H9 (cell line): ENCODE measurements at places on chromosomes 5 and 9. TPM values are rescaled to one million over a fixed set of nuclear protein-coding genes. Genes with fewer than 3 reads are reported as not detected.

- no peak for DNase-seq
- H3K4me1 ChIP-seq: no peaks in the 10 kb centered on the region
- no peaks in the 10 kb centered on the region for H3K36me3 ChIP-seq
- no peak overlapping the region for H3K4me3 ChIP-seq
Observed at GRCh38 chr9:104740621-104741020, 6.9 kb upstream of the NIPSNAP3A start.

GRCh38 chr5:118016396-118016795 is 972.0 kb downstream of the DTWD2 start:
- no peaks in the 10 kb centered on the region for H3K36me3 ChIP-seq
- H3K27ac ChIP-seq: no peak overlapping the region

GRCh38 chr5:114999176-114999575 is 170.5 kb downstream of the TRIM36 start:
- H3K4me1 ChIP-seq: no peaks in the 10 kb centered on the region
- no peaks in the 10 kb centered on the region for H3K27me3 ChIP-seq
- no peak for DNase-seq
- H3K36me3 ChIP-seq: no peaks in the 10 kb centered on the region
- H3K4me3 ChIP-seq: no peak overlapping the region

DNA sequence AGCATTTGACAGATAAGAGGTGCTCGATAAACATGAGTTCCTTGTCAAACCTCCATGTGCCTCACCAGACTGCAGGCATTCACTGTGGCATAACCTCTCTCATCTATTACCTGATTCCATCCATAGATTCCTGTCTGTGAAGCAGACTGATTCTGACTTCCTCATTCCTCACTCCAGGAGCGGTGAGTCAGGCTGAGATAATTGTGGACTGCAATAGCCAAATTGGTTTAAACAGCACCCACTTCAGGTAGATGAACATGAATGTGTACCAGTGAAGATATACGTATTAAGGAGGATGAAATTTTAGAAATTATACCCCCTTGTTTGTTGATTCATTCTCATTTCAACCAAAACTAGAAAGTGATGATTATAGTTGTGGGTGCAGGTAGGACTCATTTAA is 391.2 kb downstream of the HINT1 start:
- no peak overlapping the region for H3K4me3 ChIP-seq
- peaks cover 2% of the 10 kb centered on the region; the same call in 1 of the 2 replicates for H3K4me1 ChIP-seq
- DNase-seq: no peak
- H3K36me3 ChIP-seq: no peaks in the 10 kb centered on the region

DNA sequence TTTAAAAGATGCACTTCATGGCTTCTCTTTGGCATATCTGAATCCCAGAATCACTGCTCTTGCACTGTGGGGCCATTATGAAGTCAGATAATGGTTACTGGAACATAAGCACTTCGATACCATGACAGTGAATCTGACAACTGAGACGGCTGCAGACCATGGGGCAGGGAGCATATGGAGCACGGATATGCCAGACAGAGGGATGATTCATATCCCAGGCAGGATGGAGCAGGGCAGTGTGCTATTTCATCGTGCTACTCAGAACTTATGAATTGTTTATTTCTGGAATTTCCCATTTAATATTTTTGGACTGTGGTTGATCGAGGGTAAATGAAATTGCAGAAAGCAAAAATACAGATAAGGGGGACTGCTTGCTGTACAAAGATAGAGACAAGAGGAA is 145.0 kb downstream of the EGFLAM start:
- no peaks in the 10 kb centered on the region; the same call in 1 of the 2 replicates for H3K27me3 ChIP-seq
- H3K4me3 ChIP-seq: no peak overlapping the region
- H3K4me1 ChIP-seq: no peaks in the 10 kb centered on the region
- no peaks in the 10 kb centered on the region for H3K36me3 ChIP-seq

- H3K27ac ChIP-seq: no peak overlapping the region
- H3K27me3 ChIP-seq: no peaks in the 10 kb centered on the region
- H3K4me3 ChIP-seq: no peak overlapping the region
- H3K36me3 ChIP-seq: no peaks in the 10 kb centered on the region
- DNase-seq: no peak
- H3K4me1 ChIP-seq: peaks cover 5% of the 10 kb centered on the region; the same call in 1 of the 2 replicates
Observed at GRCh38 chr5:78667461-78668103, 19.0 kb upstream of the LHFPL2 start.

GRCh38 chr5:75275756-75276155 is 39.1 kb upstream of the ANKRD31 start:
- H3K4me3 ChIP-seq: no peak overlapping the region
- peaks cover 20% of the 10 kb centered on the region for H3K36me3 ChIP-seq
- H3K4me1 ChIP-seq: peaks cover 6% of the 10 kb centered on the region
- DNase-seq: no peak
- no peaks in the 10 kb centered on the region for H3K27me3 ChIP-seq

DNA sequence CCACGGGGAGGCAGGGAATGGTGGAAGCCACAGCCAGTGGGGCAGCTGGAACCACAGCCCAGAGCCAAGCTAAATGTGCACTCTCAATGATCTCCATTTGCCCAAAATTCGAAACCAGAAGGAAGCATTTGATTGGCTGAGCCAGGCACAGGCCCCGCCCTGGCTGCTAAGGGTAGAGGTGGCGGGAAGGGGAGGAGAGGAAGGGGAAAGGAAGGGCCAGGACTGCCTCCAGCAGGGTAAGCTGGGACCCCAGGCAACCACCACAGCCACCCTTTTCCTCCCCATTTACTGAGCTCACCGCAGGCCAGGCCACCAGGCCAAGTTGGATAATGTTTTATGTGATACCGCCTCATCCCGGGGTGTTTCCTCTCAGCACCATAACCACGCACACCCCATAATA is 100.3 kb upstream of the RAPGEF1 start:
- no peak overlapping the region for H3K4me3 ChIP-seq
- no peak for DNase-seq

DNA sequence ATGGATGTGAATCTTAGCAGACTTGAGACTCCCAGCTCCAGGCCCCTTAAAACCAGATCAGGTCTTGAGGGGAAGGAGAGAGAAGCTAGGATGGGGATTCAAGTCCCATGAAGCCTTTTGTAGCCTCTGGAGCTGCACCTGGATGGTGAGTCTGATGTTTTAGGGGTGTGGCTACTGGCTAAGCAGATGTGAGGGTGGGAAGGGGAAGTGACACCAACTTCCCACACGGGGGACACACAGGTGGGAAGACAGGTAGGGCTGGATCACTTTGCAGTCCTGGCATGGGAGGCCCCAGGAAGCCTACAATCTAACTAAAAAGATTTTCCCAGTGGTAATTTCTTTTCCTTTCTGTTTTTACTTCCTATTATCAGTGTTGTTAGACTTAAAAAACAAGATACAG is 38.7 kb upstream of the UBAP2 start:
- H3K27ac ChIP-seq: no peak overlapping the region
- H3K36me3 ChIP-seq: peaks cover 66% of the 10 kb centered on the region
- H3K4me1 ChIP-seq: no peaks in the 10 kb centered on the region

DNA sequence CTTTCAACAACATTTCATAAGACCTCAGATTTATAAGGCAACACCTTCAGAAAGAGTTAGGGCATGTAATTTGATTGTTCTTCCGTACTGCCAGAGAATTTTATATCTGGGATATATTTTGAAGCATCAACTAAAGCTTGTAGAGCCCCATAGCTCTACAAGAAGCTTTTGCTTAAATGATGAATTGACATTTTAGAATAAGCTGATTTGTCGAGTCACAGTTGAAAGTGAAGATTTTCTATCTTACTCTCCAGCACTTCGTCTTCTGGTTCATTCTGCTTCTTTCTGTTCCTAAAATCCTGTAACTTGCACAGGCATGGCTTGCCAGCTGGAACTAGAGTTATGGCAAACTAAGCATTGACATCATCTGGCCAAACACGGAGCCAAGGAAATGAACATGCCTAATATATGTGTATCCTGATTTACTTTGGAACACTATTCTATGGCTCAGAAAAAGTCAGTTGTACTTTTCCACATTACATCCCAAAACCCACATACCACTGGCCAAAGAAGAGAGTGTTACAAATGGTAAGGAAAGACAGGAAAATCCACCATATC is 68.6 kb upstream of the MAST4 start:
- no peak overlapping the region for H3K27ac ChIP-seq
- H3K4me1 ChIP-seq: no peaks in the 10 kb centered on the region
- H3K36me3 ChIP-seq: no peaks in the 10 kb centered on the region
- no peak overlapping the region for H3K4me3 ChIP-seq
- DNase-seq: no peak

DNA sequence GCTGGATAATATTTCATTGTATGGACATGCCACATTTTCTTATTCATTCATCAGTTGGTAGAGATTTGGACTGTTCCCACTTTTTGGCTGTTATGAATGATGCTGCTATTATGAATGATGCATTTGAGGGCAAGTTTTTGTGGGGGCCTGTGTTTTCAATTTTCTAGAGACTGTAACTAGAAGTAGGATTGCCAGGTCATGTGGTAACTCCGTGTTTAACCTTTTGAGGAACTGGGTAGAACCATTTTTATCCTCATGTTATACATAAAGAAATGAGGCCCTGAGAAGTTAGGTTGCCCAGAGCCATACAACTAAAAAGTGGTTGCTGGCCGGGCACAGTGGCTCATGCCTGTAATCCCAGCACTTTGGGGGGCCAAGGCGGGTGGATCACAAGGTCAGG is 22.4 kb upstream of the STRBP start:
- no peak for DNase-seq
- no peak overlapping the region for H3K27ac ChIP-seq
- H3K27me3 ChIP-seq: no peaks in the 10 kb centered on the region
- H3K4me3 ChIP-seq: no peak overlapping the region

DNA sequence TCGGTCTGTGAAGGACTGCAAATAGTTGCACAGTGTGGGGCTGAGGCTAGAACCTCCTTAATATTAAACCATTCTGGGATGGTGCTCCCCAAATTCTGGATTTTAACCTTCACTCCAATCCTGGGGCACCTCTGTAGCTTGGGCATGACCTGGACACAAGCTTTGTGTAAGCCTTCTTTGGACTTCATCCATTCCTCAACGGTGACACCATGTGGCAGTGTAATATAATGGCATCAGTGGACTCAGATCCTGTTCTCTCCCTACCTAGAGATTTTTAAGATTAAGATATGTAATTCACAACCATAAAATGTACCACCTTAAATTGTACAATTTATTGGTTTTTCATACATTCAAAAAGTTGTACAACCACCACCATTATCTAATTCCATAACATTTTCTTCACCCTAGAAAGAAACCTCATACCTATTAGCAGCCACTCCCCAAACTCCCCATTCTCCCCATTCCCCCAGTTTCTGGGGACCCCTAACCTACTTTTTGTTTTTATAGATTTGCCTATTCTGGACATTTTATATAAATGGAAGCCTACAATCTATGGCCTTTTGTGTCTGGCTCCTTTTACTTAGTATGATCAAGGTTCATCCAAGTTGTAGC is 4.8 kb upstream of the PLGRKT start:
- H3K27ac ChIP-seq: no peak overlapping the region
- no peaks in the 10 kb centered on the region for H3K27me3 ChIP-seq
- H3K36me3 ChIP-seq: no peaks in the 10 kb centered on the region; the same call in 2 of the 3 replicates
- no peak for DNase-seq
- no peak overlapping the region for H3K4me3 ChIP-seq

GRCh38 chr9:35333551-35333950 is 156.4 kb upstream of the RUSC2 start:
- no peak overlapping the region for H3K4me3 ChIP-seq
- H3K36me3 ChIP-seq: no peaks in the 10 kb centered on the region
- H3K27ac ChIP-seq: no peak overlapping the region
- no peaks in the 10 kb centered on the region for H3K4me1 ChIP-seq
- no peak for DNase-seq

- H3K4me3 ChIP-seq: peak overlapping the region; percentile 37
- H3K4me1 ChIP-seq: peaks cover 5% of the 10 kb centered on the region; the same call in 1 of the 2 replicates
- H3K36me3 ChIP-seq: no peaks in the 10 kb centered on the region
- no peak overlapping the region for H3K27ac ChIP-seq
- DNase-seq: no peak
Observed at GRCh38 chr5:51388488-51389287, 5.4 kb downstream of the ISL1 start.

DNA sequence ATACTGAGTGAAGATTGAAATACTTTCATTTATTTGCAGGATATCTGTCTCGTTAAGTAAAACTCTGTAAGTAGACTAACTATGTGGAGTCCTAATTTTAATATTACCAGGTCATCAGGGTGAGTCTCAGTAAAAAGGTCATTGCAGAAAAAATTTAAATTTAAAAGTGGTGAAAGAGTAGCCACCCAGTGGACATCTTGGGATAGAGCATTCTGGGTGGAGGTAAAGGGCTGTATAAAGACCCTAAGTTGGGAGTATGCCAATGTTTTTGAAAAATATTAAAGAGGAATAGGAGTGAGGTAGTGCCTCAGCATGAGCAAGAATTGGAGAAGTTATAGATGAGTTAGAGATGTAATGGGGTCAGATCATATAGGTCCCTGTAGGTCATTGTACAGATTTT is 145.5 kb downstream of the HMHB1 start:
- H3K4me1 ChIP-seq: no peaks in the 10 kb centered on the region
- H3K27me3 ChIP-seq: no peaks in the 10 kb centered on the region
- no peak overlapping the region for H3K4me3 ChIP-seq
- no peaks in the 10 kb centered on the region for H3K36me3 ChIP-seq
- DNase-seq: no peak
- no peak overlapping the region for H3K27ac ChIP-seq

- no peak overlapping the region for H3K27ac ChIP-seq
- no peaks in the 10 kb centered on the region for H3K4me1 ChIP-seq
- no peaks in the 10 kb centered on the region for H3K27me3 ChIP-seq
- no peak overlapping the region for H3K4me3 ChIP-seq
- no peak for DNase-seq
- H3K36me3 ChIP-seq: no peaks in the 10 kb centered on the region
Observed at GRCh38 chr5:148107608-148108007, 43.8 kb downstream of the SPINK5 start.

- H3K4me1 ChIP-seq: peaks cover 21% of the 10 kb centered on the region
- no peak overlapping the region for H3K4me3 ChIP-seq
- H3K27ac ChIP-seq: no peak overlapping the region
- no peak for DNase-seq
- H3K36me3 ChIP-seq: peaks cover 26% of the 10 kb centered on the region; the same call in 2 of the 3 replicates
Observed at GRCh38 chr5:116507051-116507537, 67.5 kb downstream of the SEMA6A start.

DNA sequence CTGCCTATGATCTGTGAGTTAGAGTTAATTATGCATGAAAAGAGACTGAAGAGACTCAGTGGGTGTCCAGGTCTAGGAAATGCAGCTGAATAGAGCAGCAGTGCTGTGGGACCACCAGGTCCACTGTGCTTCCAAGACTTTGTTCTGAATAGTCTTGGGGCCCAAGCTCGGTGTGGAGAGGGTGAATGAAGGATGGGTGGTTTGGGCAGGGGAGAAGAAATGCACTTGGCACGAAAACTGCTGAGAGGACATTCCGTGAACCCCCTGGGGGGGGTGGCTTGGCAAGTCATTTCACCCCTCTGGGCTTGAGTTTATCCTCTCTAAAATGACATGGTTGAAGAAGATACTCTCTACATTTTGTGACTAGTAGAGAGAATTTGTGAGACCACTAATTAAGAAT is 36.0 kb upstream of the GOLPH3 start:
- no peak for DNase-seq
- H3K27me3 ChIP-seq: no peaks in the 10 kb centered on the region
- H3K4me3 ChIP-seq: no peak overlapping the region
- no peaks in the 10 kb centered on the region; the same call in 1 of the 2 replicates for H3K4me1 ChIP-seq

The ORM2 gene
- 1.2 and 1.4 TPM in 2 replicates for total RNA-seq

The OR13C5 gene
- total RNA-seq: not detected in 2 replicates

The DNAJC18 gene
- 25.4 and 26.5 TPM in 2 replicates for total RNA-seq

The BSPRY gene
- 4.5 and 5.1 TPM in 2 replicates for total RNA-seq

The CACFD1 gene
- total RNA-seq: 20.0 and 20.2 TPM in 2 replicates

The IRX2 gene
- total RNA-seq: 91.6 and 94.4 TPM in 2 replicates

The SAXO1 gene
- total RNA-seq: 0.09 TPM in 1 of 2 replicates, not detected in the other

The JAKMIP2 gene
- total RNA-seq: 5.4 and 6.4 TPM in 2 replicates

The FAM169A gene
- total RNA-seq: 63.1 and 67.7 TPM in 2 replicates

The SLC6A3 gene
- 0.50 and 0.61 TPM in 2 replicates for total RNA-seq

The PDCD1LG2 gene
- total RNA-seq: not detected in 2 replicates

The C5orf58 gene
- total RNA-seq: 0.90 and 1.4 TPM in 2 replicates

The ANKRA2 gene
- total RNA-seq: 6.6 and 8.9 TPM in 2 replicates
